NCI-H1436 (cell line): ENCODE measurements at places on chromosomes 7 and 10.
A peak's percentile ranks its signal among the peaks of the same experiment; 100 is the strongest.

DNA sequence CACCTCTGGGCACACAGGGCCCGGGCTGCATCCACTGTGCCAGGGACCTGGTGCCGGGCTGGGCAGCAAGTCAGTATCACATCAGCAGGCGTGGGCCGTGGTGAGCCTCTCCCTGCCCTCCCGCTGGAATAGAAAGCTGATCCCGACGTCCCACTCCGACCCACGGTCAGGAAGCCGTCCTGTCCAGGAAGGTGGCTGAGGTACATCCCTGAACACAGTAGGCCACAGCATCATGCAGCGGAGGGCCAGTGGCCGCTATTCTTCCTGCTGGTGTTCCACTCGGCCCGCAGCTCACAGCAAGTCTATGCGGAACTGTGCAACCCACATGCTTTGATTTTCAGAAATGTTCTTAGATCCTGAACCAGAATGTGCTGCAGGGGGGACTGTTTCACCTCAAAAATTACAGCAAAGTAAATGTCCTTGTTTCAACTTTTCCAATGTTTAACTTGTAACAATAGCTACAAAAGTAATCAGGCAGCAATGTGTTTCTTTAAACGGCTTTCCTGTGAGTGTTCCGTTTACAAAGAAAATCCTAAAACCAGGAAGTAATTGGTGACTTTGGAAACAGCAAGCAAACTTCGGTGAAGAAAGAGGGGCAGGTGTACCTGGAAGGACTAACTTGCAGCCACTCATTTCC, 676 bp upstream of the GPR146 start:
- no peak for DNase-seq

DNA sequence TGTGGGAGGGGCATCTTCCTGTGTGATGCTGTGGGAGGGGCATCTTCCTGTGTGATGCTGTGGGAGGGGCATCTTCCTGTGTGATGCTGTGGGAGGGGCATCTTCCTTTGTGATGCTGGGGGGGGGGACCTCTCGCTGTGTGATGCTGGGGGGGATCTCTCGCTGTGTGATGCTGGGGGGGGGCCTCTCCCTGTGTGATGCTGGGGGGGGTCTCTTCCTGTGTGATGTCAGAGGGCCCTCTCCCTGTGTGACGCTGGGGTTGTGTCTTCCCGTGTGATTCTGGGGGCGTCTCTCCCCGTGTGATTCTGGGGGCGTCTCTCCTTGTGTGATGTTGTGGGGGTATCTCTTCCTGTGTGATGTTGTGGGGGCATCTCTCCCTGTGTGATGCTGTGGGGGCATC, 27.9 kb upstream of the DPYSL4 start:
- DNase-seq, result peak; percentile 72

GRCh38 chr10:132141076-132141475, 45.7 kb upstream of the DPYSL4 start:
- no peak for DNase-seq

DNA sequence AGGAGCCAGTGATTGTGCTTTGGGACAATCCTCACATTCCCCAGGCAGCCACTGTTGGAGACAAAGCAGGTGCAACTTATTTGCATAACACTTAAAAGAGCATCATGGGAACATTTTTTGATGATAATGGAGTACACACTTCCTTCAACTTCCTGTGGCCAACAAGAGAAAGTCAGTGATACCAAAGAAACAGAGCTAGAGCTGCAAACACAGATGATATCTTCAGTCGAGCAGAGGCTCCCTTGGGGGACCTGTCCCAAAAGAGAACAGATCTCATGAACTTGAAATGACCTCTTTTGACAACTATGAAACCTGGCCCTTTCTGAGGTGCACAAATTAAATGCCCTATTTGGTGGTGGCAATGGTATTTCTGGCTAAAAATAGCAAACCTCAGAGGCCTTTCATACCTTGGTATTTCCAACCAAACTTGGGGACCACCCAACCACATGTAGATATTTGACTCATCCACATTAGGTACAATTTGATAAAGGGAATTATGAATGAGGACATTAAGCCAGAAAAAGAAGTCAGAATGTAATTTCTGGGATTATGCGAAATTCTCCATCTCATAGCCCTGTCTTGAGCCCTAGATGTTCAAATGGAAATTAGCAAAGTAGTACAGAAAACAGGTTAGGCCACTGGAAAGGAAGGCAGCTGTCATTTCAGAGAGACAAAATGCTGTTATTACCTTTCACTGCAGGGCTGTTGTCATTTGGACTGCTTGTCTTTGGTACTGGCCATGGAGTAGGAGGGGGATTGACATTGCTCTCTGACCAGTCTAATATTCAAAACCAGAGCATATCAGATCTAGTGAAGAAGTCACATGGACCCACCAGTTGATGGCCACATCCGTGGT, 146.2 kb downstream of the ICA1 start:
- no peak for DNase-seq

DNA sequence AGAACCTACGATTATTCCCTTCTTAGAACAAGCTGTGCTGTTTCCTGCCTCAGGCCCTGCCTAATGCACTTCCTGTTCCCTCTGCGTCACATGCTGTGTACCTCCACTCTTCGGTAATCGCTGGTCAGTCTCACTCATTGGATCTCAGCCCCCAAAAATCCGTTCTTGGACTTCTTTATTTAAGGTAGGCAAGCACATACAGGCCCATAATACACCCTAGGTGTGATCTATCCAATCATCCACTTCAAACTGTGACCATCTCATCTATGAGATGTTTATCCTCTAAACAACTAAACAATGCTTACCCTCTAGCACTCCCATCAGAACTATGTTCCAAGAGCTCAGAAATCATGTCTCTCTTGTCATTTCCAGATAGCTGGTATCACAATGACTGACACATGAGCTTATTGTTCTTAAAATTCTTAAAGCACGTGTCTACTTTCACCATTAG, 83.9 kb downstream of the CADPS2 start:
- DNase-seq, result peak; percentile 33
